ENCODE measurements at places on chromosomes 1 and 21. TPM values are rescaled to one million over a fixed set of nuclear protein-coding genes. Genes with fewer than 3 reads are reported as not detected.
A peak's percentile ranks its signal among the peaks of the same experiment; 100 is the strongest.

ARMH1 gene
- 5.9 TPM for total RNA-seq

CLEC20A gene
- total RNA-seq: not detected

DNA sequence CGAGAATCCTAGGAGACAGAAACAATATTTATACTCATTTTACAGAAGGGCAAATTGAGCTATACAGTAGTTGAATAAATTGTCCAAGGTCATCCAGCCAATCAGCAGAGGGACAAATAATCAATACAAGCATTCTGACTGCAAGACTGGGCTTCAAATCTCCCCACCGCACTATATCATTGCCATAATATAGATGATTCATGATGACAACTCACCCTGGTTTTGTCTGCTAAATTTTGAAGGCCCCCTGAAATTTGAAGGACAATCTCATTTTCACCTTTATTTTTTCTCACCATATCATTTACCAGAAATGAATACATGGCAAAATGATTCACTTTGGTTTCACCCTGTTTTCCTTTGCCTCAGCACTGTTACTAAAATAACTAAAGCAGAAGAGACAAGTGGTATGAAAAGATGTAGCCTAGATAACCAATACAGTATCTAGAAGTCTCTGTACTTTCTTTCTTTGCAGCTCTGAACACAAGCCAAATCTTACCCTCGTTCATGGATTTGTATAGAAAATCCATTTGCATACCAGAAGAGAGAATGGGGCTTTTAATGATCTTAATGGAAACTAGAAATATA, 292.5 kb downstream of the TTLL7 start:
- H3K27me3 ChIP-seq: no peaks in the 10 kb centered on the region

- H3K27ac ChIP-seq: no peak overlapping the region
- peaks cover 4% of the 10 kb centered on the region for H3K4me1 ChIP-seq
- no peak for DNase-seq
- peaks cover 45% of the 10 kb centered on the region for H3K36me3 ChIP-seq
- no peaks in the 10 kb centered on the region for H3K27me3 ChIP-seq
These were observed 3.3 kb downstream of the MX1 start for GRCh38 chr21:41429305-41429704.

- no peaks in the 10 kb centered on the region for H3K27me3 ChIP-seq
- H3K4me1 ChIP-seq: peaks cover 28% of the 10 kb centered on the region
- H3K36me3 ChIP-seq: no peaks in the 10 kb centered on the region
These were observed 1.5 kb downstream of the APOBEC4 start for GRCh38 chr1:183651612-183652011.

DNA sequence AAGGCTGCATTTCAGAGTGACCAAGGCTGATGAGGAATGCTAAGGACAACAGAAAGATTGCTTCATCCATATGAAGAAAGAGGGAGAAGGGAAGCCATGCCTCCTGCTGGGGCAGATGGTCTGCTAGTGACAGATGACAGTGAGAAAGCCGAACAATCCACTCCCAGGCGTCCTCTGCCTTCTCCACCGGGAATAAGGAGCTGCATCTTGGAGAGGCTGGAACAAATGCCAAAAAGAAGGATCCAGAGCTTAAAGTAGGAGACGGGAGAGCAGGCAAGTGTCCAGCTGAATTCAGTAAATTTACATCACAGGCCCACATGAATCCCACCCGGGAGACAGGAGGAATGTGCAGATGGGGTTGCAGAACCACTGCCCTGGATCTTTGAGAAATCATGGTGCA, 33.4 kb downstream of the DDX20 start:
- no peaks in the 10 kb centered on the region for H3K4me1 ChIP-seq
- no peaks in the 10 kb centered on the region for H3K36me3 ChIP-seq
- H3K27ac ChIP-seq: peak overlapping the region; percentile 12
- no peak for DNase-seq
- no peak overlapping the region for H3K4me3 ChIP-seq

DNA sequence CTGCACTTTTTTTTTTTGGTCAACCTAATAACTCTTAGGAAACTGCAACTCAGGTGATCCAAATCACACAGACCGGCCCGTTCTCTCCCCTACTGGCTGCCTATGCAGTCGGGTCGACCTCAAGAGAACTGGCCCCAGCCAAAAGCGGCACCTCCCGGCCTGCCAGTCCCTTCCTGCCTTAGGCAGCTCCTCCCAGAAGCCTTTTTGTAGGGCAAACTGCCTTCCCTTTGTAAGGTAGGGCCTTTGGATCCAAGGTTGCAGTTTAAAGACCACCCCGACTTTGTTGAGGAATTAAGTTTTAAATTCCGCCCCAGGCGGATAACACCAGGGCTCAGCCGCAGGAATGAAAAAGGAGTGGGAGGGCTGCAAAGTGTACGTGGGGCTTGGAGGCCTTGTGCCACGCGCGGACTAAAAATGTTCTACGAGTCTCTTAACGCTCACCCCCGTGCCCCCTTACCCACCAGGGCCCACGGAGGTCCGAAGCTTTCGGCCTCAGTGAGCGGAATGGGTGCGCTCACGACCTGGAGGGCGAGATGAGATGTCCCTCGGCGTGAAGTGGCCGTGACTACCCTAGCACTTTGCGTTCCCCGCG, 642 bp upstream of the ST3GAL3 start:
- peaks cover 38% of the 10 kb centered on the region for H3K36me3 ChIP-seq
- H3K4me3 ChIP-seq: peak overlapping the region; percentile 74
- no peak overlapping the region for H3K27ac ChIP-seq
- DNase-seq: no peak
- peaks cover 17% of the 10 kb centered on the region for H3K4me1 ChIP-seq
- H3K27me3 ChIP-seq: no peaks in the 10 kb centered on the region

- peak overlapping the region; percentile 80 for H3K27ac ChIP-seq
- H3K27me3 ChIP-seq: no peaks in the 10 kb centered on the region
- H3K4me1 ChIP-seq: no peaks in the 10 kb centered on the region
- DNase-seq: no peak
These were observed 42.4 kb downstream of the AKNAD1 start for GRCh38 chr1:108814343-108815125.

GRCh38 chr21:44530903-44531605, 8.9 kb downstream of the KRTAP10-1 start:
- no peak overlapping the region for H3K4me3 ChIP-seq
- H3K36me3 ChIP-seq: no peaks in the 10 kb centered on the region
- no peak overlapping the region for H3K27ac ChIP-seq
- peak; percentile 41 for DNase-seq
- H3K4me1 ChIP-seq: no peaks in the 10 kb centered on the region
- H3K27me3 ChIP-seq: no peaks in the 10 kb centered on the region

GRCh38 chr21:27001526-27001925, 34.6 kb upstream of the ADAMTS5 start:
- no peaks in the 10 kb centered on the region for H3K27me3 ChIP-seq
- no peaks in the 10 kb centered on the region for H3K36me3 ChIP-seq
- no peak for DNase-seq
- H3K4me3 ChIP-seq: no peak overlapping the region

DNA sequence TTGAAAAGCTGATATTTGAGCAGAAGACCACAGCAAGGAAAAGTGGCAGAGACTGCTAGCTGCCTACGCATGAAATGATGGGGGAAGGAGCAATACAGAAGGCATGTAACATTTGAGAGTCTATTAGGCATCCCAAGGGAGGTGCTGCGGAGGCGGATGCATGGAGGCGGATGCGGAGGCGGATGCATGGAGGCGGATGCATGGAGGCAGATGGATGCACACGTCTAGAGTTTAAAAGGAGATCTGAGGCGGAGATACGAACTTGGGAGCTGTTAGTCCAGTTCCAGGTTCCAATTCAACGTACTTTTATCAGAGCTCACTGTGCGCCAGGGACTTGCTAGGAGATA, 744 bp upstream of the DDX20 start:
- peak overlapping the region; percentile 97 for H3K4me3 ChIP-seq
- DNase-seq: peak; percentile 71
- peaks cover 23% of the 10 kb centered on the region for H3K36me3 ChIP-seq
- peaks cover 16% of the 10 kb centered on the region for H3K4me1 ChIP-seq
- H3K27ac ChIP-seq: peak overlapping the region; percentile 94
- H3K27me3 ChIP-seq: no peaks in the 10 kb centered on the region

GRCh38 chr1:156627313-156627880, 8.2 kb downstream of the HAPLN2 start:
- no peaks in the 10 kb centered on the region for H3K36me3 ChIP-seq
- peaks cover 80% of the 10 kb centered on the region for H3K27me3 ChIP-seq
- H3K27ac ChIP-seq: no peak overlapping the region
- H3K4me1 ChIP-seq: peaks cover 23% of the 10 kb centered on the region
- no peak for DNase-seq

DNA sequence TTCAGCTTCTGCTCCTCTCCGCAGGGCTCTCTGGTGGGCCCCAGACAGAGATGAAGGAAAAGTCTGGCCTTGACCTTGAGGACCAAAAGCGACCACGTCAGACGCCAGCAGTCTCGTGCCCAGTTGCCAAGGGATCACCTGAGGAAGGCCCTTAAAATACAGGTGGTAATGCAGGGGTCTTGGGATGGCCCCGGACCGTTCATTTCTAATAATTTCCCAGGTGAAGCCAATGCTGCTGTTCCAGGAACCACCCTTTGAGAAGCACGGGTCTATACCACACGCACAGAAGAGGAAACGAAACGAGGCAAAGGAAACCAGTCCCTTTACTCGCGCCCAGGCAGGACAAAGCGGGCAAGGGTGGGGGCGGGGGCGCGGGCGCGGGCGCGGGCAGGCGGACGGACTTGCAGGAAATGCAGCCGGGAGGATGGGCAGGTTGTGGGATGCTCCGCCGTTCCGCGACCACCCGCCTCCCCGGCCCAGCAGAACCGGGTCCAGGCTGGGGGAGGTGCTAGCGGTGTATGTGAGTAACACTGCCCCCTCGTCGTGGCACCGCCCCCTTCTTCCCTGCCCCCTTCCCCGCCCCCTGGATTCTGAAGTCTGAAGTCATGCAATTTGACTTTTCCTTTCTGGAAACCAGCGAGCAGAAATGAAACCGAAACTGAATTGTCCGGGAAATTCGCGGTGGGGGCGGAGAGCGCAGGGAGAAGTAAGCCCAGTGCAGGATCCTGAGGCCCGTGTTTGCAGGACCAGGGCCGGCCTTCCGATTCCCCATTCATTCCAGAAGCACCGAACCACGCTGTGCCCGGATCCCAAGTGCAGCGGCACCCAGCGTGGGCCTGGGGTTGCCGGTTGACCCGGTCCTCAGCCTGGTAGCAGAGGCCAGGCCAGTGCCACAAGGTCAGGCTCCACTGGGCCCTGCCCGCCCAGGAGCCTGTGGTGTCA, 5.8 kb upstream of the MX1 start:
- peak overlapping the region; percentile 70 for H3K4me3 ChIP-seq
- H3K27me3 ChIP-seq: no peaks in the 10 kb centered on the region
- no peaks in the 10 kb centered on the region for H3K36me3 ChIP-seq
- DNase-seq: peak; percentile 92
- H3K4me1 ChIP-seq: peaks cover 14% of the 10 kb centered on the region
- H3K27ac ChIP-seq: peak overlapping the region; percentile 93

DNA sequence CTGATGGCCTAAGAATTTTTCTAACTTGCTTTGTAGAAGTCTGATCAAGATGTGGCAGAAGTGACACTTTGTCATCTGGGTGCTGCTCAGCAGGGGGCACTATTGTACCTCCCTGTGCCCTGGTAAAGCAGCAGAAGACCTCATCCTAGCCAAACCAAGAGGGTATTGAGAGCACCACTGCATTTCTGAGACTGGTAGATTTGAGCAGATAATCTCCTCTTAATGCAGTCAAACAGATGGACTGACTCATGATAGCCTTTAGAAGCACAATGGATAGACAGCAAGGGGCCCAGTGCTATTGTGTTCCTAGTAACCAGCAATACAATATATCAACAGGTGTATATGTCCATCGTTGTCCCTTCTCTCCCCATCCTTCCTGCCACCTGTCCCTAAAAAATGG, 5.7 kb downstream of the TPM3 start:
- peak; percentile 80 for DNase-seq
- H3K4me3 ChIP-seq: no peak overlapping the region
- no peaks in the 10 kb centered on the region for H3K27me3 ChIP-seq
- peaks cover 8% of the 10 kb centered on the region for H3K4me1 ChIP-seq
- H3K27ac ChIP-seq: no peak overlapping the region

- no peaks in the 10 kb centered on the region for H3K36me3 ChIP-seq
- H3K4me3 ChIP-seq: no peak overlapping the region
- no peak for DNase-seq
- no peaks in the 10 kb centered on the region for H3K27me3 ChIP-seq
- no peak overlapping the region for H3K27ac ChIP-seq
- H3K4me1 ChIP-seq: peaks cover 7% of the 10 kb centered on the region
These were observed 8.9 kb upstream of the LGALS8 start for GRCh38 chr1:236514703-236515442.

DNA sequence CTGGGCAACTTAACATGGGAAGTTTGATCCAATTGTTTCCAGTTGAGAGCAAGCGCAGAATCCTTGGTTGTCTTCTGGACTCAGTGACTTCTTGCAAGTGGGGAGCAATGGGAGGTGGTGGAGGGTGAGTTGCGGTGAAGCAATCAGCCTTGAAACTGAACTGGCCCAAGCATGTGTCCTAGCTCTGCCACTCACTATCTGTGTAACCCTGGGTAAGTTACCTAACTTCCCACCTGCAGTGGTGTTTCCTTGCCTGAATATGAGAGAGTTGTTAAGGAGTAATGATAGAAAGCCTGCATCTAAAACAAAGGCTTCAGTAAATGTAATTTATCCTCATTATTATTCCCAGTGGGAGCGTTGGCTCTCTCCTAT, 132.5 kb upstream of the NFIA start:
- no peak overlapping the region for H3K4me3 ChIP-seq
- DNase-seq: no peak
- no peaks in the 10 kb centered on the region for H3K27me3 ChIP-seq
- H3K4me1 ChIP-seq: no peaks in the 10 kb centered on the region
- no peaks in the 10 kb centered on the region for H3K36me3 ChIP-seq

GRCh38 chr1:106523497-106523896, 533.0 kb upstream of the PRMT6 start:
- H3K27ac ChIP-seq: no peak overlapping the region
- no peaks in the 10 kb centered on the region for H3K4me1 ChIP-seq
- no peaks in the 10 kb centered on the region for H3K27me3 ChIP-seq
- H3K4me3 ChIP-seq: no peak overlapping the region
- DNase-seq: no peak
- H3K36me3 ChIP-seq: no peaks in the 10 kb centered on the region

GRCh38 chr1:221719987-221720386, 21.9 kb downstream of the DUSP10 start:
- peaks cover 31% of the 10 kb centered on the region for H3K4me1 ChIP-seq
- H3K36me3 ChIP-seq: no peaks in the 10 kb centered on the region
- no peak overlapping the region for H3K27ac ChIP-seq
- no peak for DNase-seq

DNA sequence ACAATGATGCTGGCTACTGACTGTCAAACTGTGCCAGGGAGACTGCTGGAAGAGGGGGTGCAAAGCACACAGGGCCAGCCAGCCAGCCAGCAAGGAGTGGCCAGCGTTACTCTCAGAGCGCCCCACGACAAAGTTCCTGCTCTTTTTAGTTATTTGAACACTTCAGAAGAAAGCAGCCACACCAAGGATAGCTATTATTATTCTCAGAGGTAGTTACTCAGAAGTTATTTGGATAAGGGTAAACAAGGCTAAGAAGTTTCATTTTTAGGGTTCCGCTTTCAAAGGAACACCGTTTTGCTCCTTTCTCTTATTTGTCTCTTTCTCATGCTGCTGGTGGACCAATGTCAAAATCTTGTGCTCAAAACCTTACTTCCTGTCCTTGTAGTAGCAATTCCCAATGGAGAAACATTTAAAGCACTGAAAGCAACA, 59.9 kb downstream of the VANGL2 start:
- no peak overlapping the region for H3K27ac ChIP-seq
- H3K36me3 ChIP-seq: no peaks in the 10 kb centered on the region
- H3K27me3 ChIP-seq: no peaks in the 10 kb centered on the region

GRCh38 chr1:119729044-119729443, 17.3 kb downstream of the PHGDH start:
- H3K4me3 ChIP-seq: no peak overlapping the region
- no peak overlapping the region for H3K27ac ChIP-seq
- DNase-seq: no peak

- H3K36me3 ChIP-seq: no peaks in the 10 kb centered on the region
- no peaks in the 10 kb centered on the region for H3K4me1 ChIP-seq
- DNase-seq: no peak
- H3K27me3 ChIP-seq: no peaks in the 10 kb centered on the region
- no peak overlapping the region for H3K4me3 ChIP-seq
- no peak overlapping the region for H3K27ac ChIP-seq
These were observed 66.3 kb upstream of the TLR5 start for GRCh38 chr1:223209293-223209898.
